CD8-positive, alpha-beta memory T cell (primary cell): ENCODE measurements at places on chromosomes 1 and 21. TPM values are rescaled to one million over a fixed set of nuclear protein-coding genes. Genes with fewer than 3 reads are reported as not detected.
A peak's percentile ranks its signal among the peaks of the same experiment; 100 is the strongest.

DNA sequence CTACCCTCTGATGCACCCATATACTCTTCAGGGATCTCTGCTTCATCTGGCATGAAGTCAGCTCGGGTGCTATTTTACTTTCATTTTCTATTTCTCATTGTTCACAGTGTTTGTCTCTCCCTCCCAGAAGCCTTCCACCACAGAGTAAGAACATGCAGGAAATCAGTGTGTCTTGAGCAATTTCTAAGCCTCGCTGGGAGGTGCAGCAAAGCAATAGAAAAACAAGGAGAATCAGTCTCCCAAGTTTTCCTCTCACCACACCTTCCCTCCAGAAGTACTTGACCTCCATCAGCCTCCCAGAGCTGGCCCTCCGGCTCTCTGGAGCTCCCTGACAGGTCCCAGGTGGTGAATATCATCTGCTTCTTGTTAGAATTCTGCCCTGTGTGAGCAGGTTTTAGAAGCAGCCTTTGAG lies 594.7 kb upstream of the CAMK1G start:
- DNase-seq, result no peak

NBPF8 gene
- 14.4 TPM for total RNA-seq

S100A16 gene
- total RNA-seq, result not detected

GRCh38 chr1:98677288-98677687 lies 15.8 kb downstream of the SNX7 start:
- no peak for DNase-seq

GRCh38 chr1:59697150-59697800 lies 117.5 kb upstream of the HOOK1 start:
- DNase-seq, result no peak

- no peak for DNase-seq
Observed at GRCh38 chr1:175073061-175073460, 5.4 kb downstream of the TNN start.

GRCh38 chr1:192530254-192530653 lies 45.3 kb upstream of the RGS1 start:
- no peak for DNase-seq

RHD gene
- not detected for total RNA-seq

DNA sequence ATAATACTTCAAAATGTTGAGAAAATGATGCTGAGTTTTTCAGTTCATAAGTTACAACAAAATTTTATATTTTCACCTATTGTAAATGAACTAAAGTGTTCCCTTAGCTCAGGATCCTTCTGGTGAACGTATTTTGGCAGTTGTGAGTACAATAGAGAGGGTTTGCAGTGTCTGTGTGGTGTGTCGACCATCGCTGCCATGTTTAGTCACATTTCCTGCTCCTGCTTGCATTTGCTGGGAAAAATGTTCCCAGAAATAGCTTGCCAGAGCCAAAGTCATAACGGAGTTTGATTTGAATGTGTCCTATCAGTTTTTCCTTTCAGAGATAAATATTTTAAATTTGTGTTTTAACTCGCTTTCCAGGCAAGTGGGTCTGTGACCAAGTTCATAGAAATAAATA lies 117.1 kb upstream of the COL6A1 start:
- no peak for DNase-seq

GRCh38 chr1:53111073-53111556 lies 31.3 kb downstream of the SLC1A7 start:
- DNase-seq, result no peak

- no peak for DNase-seq
Observed at GRCh38 chr1:26023826-26024225, 2.3 kb downstream of the EXTL1 start.

DNA sequence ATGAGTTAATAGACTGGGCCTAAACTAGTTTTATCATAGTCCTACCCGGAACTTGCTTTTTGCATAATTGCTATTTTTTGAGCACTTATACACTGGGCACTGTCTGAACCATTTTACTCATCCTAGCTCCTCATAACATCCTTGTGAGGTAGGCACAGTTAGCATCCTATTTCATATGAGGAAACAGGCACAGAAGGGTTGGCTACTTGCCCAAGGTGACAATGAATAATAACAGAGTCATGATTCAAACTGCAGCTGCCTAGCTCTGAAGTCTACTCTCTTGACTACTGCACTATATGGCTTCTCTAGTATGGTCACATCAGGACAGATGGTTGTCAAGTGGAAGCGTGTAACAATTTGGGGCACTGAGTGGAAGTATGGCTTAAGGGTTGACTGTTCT lies 18.2 kb upstream of the RC3H1 start:
- DNase-seq, result no peak

- DNase-seq, result no peak
Observed at GRCh38 chr1:224506141-224506814, 71.7 kb upstream of the WDR26 start.

DNA sequence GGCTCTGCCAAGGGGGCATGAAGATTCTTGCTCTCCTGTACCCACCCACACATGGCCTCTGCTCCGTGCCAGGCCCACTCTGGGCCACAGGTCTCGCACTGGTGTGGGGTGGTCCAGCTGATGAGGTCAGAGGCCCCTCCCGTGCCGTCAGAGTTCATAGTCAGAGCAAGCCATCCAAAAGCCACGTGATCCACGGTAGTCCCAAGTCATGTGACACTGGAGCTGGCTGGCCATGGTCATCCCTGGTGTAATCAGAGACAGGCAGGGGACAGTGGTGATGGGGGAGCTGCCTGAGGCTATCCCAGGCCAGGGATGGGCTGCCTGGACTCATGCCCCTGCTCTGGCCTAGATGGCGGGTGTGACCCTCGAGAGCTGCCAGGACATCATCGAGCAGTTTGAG lies 10.5 kb downstream of the PLCH2 start:
- DNase-seq, result no peak

DNA sequence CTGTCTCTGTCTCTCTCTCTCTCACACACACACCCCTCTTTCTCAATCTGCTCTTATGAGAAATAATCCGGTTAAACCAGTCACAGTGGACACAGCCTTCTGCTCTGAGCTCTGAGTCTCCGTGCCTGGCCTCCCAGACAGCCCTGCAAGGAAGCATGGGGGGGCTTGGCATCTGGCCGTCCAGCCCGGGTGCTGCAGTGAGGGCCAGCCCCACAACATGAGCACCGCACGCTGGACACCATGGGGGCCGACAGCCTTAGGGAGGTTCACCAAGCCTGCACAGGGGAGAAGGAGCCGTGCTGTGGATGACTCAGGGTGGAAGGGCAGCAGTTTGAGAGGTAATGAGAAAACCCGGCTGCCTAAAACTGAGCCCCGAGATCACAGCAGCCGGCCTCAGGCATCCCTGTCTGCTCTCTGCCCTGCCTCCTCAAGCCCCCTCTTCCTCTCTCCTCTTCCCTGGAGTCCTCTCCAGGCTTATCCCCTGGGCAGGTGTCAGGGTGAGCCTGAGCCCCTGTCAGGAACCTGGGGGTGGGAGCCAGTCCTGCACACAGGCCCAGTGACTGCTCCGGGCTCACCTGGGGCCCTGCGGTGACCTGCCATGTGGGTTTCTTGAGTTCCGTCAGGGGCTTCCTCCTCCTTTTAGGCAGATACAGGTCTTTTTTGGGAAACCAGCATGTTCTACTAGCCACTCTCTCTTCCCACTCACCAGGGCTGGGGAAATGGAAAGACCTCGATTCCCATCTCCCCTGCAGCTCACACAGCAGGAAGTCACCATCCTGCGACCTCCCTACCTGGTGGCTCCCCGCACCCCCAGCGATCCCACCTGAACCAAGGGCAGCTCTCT lies 92.8 kb downstream of the ITPKB start:
- no peak for DNase-seq

DNA sequence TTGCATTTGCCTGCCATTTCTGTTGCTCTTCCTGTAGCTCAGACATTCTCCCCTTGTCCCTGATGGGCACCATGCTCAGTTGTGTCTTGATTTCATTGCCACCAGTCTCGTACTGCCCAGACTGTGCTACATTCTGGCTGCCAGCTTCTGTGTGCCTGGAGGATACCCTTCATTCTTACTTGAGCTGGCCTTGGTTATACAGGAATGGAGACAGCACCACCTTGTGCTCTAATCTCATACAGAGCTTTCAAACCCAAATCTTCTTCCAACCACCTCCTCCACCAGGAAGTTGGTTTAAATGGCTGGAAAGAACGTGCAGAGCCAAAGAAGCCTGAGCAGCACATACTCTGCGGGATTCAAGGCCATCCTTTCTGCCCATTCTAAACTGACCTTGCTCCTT lies 165.3 kb downstream of the SLC35F3 start:
- no peak for DNase-seq

DNA sequence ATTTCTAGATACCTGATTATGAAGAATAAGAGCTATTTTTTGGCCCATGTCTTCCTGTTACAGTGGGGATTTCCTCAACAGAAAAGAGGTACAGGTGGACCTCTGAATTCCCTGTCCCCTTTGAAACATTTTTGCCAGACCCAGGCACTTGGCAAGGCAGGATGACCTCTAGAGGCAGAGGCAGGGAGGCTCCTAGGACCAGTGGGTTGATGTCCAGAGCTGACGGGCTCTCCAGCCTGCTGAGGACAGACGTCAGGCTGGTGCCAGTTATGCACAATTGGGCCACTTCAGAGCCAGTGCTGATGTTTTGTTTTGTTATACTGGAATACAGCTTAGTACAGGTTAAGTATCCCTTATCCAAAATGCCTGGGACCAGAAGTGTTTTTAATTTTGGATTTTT lies 18.5 kb upstream of the A3GALT2 start:
- DNase-seq, result no peak

GRCh38 chr1:54221867-54222484 lies 22.0 kb downstream of the MRPL37 start:
- DNase-seq, result no peak

FOXE3 gene
- total RNA-seq, result not detected

TNFRSF18 gene
- 97.1 TPM for total RNA-seq

DNA sequence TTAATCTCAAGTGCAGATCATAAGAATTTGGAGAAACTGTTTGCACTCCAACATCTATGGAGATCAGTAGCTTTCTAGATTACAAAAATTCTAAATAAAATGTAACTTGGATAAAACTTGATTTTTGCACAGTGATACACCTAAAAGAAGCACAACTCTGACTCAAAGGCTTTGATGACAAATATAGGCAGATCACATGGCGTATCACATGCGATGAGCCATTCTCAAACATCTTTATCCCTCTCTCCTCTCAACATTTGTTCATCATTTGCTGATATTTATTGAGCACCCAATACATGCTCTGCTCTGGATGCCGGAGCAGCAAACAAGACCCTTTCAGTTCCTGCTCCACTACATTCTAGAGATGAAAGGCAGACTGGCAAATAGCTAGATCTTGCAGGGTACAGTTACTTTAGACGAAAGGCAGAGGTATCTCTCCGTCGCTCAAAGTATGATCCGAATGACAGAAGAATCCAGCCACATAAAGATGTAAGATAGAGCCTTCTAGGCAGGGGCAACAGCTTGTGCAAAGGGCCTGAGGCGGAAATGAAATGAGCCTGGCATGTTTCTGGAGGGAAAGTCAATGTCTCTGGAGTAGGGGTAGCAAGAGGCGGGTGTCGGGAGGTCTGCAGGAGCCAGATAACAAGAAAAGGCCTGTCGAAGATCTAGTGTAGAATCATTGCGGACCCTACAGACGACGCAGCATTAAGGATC lies 145.8 kb upstream of the ERRFI1 start:
- no peak for DNase-seq

DNA sequence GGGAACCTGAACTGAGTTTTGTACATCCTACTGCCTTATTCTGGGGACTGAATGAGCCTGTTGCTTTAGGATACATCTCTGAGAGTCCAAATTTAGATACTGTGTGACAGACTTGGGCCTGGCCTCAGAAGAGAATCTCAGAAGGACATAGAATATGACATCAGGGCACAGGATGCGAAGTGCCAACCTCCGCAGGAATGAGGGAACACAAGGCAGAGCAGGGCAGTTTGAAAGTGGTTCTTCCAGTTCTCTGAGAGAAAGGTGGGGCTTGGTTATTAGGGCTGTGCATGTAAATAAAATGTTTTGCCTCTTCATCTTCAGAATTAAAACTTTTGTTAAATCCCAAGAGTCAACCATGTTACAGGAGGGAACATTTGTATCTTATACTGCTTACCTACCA lies 23.1 kb downstream of the TRAF5 start:
- DNase-seq, result no peak

OR10Z1 gene
- not detected for total RNA-seq

DNA sequence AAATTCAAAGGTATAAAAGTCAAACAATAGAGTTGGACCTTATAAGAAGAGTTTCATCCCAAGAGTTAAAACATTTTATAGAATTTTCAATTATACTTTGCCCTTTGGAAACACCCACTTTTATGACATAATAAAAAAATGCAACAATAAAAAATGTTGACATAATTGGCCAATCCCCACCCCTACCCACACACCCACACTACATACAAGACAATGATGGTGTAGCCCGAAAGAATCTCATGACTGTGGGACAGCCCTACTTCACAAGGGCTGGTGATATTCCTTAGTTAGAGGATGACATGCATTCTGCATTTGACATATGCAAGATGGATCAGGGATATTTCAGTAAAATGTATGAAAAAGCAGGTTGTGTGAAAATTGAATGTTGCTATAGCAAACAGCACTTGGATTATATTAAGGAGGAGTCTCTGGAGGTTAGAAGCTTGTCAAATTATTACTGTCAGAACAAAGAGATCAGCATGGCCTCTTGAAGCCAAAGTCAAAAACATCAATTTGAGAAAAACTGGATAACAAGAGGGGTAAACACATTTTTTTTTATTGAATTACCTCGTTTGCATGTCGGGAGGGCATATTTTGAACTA lies 133.0 kb upstream of the SAMSN1 start:
- no peak for DNase-seq

GRCh38 chr1:18470671-18471355 lies 9.9 kb upstream of the KLHDC7A start:
- DNase-seq, result no peak

GRCh38 chr1:221327954-221328353 lies 413.9 kb downstream of the DUSP10 start:
- DNase-seq, result no peak

- peak; percentile 48 for DNase-seq
Observed at GRCh38 chr1:152479792-152480595, 30.6 kb upstream of the LCE5A start.

DNA sequence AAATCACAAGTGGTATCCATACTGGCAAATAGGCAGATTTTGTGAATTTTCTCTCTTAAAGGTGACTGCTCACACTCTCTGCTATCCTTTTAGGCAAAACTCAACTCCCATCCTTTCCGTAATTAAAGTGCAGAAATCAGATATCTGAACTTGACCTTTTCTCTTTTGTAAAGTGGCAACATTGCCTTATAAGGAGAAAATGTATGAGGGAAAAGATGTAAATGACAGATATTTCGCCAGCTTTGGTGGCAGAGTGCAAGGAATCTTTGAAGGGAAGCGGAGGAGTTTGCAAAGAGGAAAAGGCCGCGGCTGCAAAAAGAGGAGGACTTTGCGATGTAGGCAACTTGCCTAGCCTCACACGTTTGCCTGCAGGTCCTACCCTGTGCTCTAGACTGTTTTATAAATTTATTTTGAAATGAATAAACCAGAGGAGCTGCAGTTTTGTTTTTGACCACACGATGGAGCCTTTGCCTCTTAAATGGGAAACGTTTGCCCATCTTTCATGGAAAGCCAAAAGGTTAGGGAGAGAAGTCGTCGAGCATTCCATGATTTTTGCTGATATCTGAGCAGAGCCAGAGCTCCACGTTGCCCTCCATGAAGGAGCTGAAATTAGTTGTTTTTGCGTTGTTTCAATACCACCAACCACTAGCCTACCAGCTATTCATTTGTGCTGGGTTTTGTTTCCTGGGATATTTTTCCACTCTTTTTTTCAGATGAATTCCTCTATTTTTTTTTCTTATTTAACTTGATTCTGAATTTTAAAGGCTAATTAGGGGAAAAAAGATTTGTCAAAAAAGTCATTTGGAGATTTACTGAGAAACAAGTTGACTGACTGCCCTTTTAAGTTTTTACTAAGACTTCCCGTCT lies 242.3 kb downstream of the LMX1A start:
- no peak for DNase-seq

UMODL1 gene
- not detected for total RNA-seq

GRCh38 chr1:12345350-12346217 lies 115.8 kb downstream of the VPS13D start:
- no peak for DNase-seq

SGIP1 gene
- not detected for total RNA-seq
